Stimulated activated memory B cell treated with anti-CD40 and anti-IgM and Interleukin-4, amounts not matched to agents 10 μg/mL and 1 μg/mL and 100 μg/mL, for 72 hours (primary cell): ENCODE measurements at places on chromosomes 7 and 10.

DNA sequence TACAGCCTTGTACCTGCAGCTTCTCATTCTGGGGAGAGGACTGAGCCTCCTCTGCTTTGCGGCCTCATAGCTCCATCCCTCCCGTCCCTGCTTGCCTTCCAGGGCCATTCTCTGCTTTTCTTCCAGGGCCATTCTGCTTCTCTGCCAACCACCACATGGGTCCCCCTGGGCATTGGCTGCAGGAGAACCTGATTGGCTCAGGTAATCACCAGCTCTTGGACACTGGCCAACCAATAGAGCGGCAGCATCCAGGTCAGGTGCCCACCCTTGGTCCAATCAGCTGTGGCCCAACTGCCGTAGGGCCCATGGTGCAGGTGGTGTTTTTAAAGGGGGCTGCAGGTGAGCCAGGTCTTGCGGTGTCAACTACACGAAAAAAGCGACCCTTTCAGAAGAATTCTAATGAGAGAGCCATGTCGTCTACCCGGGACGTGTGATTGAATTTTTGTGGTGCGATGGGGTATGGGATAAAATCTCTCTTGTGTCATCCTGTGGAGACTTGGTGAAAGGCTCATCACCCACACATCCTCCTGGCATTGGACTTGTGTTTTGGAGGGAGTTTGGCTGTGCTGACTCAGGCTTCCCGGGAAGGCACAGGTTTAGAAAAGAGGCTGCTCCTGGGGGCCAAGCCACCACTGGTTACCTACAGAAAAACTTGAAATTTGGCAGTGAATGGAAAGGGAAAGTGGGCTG, 46.0 kb upstream of the PODXL start:
- no peak for ATAC-seq

- ATAC-seq = no peak
Measured at GRCh38 chr7:26153823-26154783, 2.1 kb downstream of the NFE2L3 start.

GRCh38 chr7:2172311-2173188, 60.2 kb downstream of the MAD1L1 start:
- no peak for ATAC-seq

GRCh38 chr10:130957423-130957822, 354.1 kb downstream of the TCERG1L start:
- no peak for ATAC-seq

- no peak for ATAC-seq
Measured at GRCh38 chr10:23695825-23696420, 257.0 kb downstream of the OTUD1 start.

DNA sequence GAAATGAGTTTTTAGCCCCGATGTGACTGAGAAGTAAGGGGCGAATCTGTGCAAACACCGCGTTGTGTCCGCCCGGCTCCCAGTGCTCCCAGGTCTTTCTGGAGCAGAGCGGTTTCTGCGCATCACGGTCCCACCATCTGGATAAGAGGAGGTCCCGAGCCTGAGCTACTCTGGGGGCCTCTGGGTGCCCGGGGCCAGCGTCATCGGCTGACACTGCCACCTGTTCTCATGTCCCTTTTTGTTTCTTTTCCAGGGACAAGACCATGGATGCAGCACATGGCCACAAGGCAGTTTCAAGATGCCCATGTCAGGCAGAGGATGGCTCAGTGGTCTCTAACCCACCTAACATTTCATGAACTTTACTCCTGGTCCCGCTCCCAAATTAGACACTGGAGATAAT, 24.9 kb downstream of the KLF6 start:
- ATAC-seq = no peak

DNA sequence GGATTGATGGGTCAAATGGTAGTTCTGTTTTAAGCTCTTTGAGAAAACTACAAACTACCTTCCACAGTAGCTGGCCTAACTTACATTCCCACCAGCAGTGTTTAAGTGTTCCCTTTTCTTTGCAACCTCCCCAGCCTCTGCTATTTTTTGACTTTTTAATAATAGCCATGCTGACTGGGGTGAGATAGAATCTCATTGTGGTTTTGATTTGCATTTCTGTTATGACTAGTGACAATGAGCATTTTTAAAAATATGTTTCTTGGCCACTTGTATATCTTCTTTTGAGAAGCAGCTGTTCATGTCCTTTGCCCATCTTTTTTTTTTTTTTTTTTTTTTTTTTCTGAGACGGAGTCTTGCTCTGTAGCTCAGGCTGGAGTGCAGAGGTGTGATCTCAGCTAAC, 155.2 kb upstream of the BMPER start:
- ATAC-seq = no peak

DNA sequence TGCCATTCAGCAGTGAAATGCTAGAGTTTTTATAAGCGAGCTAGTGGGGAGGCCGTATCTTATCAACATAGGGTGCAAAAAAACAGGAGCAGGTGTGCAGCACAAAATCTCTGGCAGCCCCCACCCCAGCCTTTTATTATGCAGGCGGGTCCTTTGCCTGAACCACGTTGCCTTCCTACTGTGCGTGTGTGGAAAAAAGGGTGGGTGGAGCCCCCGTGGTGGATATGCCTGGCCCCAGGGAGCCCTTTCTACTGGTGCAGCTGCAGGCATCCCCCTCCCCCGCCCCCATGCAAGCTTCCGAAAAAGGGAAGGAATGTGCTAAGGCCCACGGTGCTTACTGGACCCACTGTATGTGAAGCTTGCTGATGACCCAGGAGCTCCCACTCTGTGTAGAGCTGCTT, 175.9 kb downstream of the USP6NL start:
- ATAC-seq = no peak

DNA sequence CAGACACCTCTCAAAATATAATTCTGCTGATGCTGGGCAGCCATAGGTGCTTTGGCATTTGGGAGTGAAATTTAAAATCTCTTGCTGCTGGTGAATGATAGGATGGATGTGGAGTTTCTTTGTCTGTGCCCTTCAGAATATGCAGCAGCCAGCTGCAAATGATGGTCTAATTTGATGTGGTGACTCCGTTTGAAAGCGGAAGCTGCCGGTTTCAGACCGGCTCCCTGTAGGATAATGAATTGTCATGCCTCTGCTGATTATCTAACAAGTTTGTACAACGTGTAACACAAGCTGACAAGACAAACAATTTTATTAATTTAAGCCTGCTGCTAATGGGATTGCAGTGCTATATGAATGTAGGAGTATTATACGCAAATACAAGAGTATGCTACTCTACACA, 103.5 kb downstream of the SND1 start:
- ATAC-seq = no peak

GRCh38 chr10:38157270-38157685, 63.1 kb downstream of the ZNF37A start:
- no peak for ATAC-seq

GRCh38 chr10:3484306-3485056, 300.5 kb downstream of the KLF6 start:
- peak; percentile 95 for ATAC-seq
